ENCODE measurements at places on chromosomes 6 and 20.

- no peak for DNase-seq
These were observed 404.5 kb downstream of the PHF3 start for GRCh38 chr6:64040113-64040512.

GRCh38 chr6:143362192-143362558 is 88.3 kb downstream of the ADAT2 start:
- DNase-seq: no peak

DNA sequence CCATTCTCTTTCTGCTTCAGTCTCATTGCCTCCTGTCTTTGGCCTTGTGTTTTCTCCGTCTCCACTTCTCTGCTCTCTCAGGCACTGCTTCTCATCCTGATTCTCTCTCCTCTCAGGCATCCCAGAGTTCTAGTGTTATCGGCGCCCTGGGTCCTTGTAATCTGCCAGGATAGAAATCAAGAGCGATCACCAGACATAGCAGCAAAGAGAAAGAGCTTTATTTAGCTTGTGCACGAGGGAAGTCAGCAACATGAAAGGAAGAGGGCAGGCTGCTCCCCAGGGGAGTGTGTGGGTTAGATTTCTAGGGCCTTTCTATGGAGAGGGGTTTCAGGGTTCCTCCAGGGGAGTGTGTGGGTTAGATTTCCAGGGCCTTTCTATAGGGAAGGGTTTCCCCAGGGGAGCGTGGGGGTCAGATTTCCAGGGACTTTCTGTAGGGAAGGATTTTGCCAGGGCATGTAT is 32.5 kb downstream of the SUN5 start:
- DNase-seq: peak; percentile 85

DNA sequence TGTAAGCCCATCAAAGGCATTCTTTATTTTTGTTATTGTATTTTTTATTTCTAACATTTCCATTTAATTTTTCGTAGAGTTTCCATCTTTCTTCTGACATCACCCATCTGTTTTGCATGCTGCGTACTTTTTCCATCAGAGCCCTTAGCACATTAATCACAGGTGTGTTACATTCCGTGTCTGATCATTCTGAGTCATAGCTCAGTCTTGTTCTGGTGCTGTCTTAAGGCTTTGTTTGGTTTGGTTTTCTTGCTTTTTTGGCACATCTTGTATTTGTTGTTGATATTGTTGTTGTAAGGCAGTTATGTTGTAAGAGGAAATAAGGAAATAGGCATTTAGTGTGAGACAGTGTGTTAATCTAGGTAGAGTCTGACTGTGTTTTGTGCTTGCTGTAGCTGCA is 214.6 kb upstream of the CDH4 start:
- no peak for DNase-seq

DNA sequence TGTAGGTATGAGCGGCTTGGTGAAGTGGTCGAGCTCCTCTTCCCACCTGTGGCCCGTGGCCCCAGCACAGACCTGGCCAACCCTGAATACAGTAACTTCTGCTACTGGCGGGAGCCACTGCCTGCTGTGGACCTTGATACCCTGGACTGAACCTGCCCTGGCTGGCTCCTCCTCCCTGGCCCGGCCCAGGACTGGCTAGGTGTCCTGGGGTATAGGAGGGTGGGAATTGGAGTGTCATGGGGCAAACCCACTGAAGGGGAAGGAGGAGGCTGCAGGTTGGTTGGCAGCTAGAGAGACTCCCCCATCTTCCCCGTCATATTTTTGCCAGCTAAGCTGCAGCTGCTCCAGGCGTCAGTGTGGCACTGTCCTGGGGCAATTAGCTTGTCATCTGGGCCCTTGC is 7.9 kb downstream of the EMILIN3 start:
- DNase-seq: no peak

- DNase-seq: no peak
These were observed 194.2 kb upstream of the ZNF184 start for GRCh38 chr6:27667016-27667656.

DNA sequence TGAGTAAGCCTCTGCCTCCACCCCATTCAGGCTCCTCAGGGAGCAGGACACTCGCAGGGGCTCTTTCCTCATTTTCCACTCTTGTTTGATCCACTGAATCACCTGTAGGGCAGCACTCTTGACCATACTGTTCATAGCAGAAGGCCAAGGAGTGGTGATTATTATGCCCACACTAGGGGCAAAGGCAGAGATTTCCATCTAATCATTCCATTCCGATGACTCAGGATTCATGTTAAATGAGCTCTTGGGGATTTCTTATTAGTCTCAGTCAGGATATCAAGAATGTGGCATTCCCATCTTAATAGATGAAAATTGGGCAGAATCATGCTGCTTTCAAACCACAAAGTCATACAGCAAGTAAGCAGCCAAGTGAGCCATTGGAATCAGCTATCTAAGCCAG is 101.9 kb upstream of the MOCS1 start:
- no peak for DNase-seq

GRCh38 chr6:4664117-4664626 is 112.0 kb upstream of the CDYL start:
- no peak for DNase-seq

- no peak for DNase-seq
These were observed 580.3 kb downstream of the TENT5A start for GRCh38 chr6:81172056-81172740.

- DNase-seq: no peak
These were observed 44.6 kb downstream of the PEX7 start for GRCh38 chr6:136866872-136867416.

DNA sequence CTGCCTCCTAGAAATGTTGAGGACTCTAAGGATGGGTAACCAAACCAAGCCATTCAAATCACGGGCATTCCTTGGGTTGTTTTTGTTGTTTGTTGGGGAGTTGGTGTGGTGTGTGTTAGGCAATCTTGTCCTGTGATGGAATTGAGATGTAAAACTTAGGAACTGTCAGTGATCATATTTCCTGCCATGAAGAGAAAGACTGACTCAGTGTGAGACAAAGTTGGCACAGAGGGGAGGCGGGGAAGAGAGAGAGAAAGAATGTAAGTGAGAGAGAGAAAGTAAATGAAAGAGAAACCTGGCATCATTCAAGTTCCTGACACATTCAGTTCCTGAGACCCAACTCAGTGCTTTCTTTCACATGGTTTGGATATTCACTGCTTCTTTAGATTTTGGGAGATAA is 21.6 kb upstream of the FBXO30 start:
- no peak for DNase-seq

DNA sequence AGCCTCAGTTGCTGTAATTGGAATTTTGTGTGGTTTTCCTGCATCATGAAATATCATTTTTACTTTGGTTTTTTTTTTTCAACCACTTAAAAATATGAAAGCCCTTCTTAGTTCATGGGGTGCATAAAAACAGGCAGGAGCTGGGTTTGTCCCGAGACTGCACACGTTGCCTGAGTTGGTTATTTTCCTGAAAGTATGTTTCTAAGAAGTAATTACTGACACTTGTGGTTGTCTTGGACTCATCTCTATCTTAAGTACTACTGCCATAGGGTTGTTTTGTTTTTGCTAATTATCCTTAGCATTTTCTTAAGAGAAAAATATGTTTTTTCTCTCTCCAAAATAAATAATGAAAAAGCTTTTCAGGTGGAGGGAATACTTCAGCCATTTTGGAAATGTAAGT is 40.1 kb downstream of the FAM120B start:
- no peak for DNase-seq

- DNase-seq: no peak
These were observed 51.7 kb downstream of the HDGFL1 start for GRCh38 chr6:22621028-22621427.

- DNase-seq: peak; percentile 19
These were observed 16.8 kb downstream of the TREM1 start for GRCh38 chr6:41269716-41270115.

DNA sequence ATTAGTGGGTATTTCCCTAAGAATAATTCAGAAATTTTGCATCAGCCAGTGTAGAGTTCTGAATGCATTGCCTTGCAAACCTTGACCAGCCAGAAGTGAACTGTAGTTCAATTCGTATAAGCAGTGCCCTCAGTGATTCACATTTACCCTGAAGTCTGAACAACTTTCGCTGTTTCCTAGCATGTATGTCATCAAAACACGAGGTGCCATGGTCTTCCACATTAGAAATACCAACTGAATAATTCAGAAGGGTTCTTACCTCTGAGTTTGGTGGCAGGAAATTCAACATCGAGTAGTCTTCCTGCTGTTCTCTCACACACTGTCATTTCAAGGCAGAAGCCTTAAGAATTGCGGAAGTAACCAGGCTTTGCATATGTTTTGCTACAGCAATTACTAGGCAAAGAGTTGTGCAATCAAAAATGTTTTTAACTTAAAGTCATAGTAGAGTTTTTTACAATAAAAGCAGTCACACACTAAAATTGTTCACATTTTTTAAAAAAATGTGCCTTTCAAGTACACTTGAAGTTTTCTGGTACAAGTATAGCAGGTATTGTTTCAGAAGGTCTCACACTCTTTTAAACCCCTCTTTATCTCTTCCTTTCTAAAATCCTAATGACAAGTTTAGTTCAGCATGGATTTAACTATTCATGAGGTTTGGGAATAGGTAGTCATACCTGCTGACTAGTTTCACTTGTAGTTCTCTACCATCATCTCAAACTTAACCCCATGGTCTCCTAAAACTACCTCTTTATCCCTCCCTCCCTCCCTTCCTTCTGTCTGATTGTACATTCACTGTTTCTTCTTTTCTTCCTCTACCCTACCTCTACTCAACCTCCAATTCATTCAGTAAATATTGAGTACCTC is 118.3 kb downstream of the STXBP5 start:
- no peak for DNase-seq

DNA sequence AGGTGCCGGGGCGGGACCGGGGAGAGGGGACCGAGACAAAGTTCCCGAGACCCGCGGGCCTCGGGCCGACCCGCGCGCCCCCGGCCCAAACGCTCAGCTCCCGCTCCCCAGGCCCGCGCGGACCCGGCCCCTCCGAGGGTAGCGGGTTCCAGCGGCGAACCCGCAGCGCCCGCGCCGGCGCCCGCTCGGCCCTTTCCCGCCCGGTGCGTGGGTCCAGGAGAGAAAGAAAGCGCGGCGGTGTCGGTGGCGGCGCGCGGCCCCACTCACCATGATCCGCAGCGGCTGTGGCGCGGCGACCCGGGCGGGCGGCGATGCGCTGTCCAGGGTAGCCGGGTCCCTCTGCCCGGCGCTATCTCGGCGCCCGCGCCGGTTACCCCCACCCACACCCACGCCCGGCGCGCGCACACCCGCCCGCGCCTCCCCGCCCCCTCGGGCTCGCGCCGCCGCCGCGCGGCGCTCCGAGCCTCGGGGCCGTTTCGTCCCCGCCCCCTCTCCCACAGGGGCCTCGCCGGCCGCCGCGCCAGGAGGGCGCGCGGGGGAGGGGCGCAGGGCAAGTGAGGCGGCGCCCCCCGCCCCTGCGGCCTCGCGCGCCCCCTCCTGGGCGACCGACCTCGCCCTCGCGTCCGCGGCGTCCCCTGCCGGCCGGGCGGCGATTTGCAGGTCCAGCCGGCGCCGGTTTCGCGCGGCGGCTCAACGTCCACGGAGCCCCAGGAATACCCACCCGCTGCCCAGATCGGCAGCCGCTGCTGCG is at the start of gene ELOVL2:
Gene ELOVL2, minus strand, starts transcription at position 345 of the 751 bp plus-strand sequence. Its CDS starts 75 bp downstream, at position 270.
- DNase-seq: no peak

- DNase-seq: no peak
These were observed 842.1 kb upstream of the MANEA start for GRCh38 chr6:94735270-94735669.

DNA sequence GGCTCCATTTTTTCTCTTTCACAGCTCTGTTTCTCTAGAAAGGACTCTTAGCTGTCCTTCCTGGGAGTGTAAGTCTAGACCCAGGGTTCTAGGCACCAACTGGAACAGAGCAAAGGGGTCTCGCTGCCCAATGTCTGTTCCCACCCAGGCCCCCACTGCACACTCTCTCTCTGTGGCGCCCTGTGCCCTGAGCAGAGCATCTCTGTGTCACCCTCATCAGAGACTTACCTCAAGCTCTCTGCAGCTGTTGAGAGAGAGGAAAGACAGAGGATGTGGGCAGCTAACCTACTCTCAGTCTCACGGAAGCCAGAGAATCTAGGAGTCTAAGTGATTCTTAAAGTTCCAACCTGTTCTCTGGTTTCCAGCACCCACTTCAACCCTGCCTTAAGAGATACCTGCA is 9.5 kb downstream of the NCR2 start:
- DNase-seq: no peak

DNA sequence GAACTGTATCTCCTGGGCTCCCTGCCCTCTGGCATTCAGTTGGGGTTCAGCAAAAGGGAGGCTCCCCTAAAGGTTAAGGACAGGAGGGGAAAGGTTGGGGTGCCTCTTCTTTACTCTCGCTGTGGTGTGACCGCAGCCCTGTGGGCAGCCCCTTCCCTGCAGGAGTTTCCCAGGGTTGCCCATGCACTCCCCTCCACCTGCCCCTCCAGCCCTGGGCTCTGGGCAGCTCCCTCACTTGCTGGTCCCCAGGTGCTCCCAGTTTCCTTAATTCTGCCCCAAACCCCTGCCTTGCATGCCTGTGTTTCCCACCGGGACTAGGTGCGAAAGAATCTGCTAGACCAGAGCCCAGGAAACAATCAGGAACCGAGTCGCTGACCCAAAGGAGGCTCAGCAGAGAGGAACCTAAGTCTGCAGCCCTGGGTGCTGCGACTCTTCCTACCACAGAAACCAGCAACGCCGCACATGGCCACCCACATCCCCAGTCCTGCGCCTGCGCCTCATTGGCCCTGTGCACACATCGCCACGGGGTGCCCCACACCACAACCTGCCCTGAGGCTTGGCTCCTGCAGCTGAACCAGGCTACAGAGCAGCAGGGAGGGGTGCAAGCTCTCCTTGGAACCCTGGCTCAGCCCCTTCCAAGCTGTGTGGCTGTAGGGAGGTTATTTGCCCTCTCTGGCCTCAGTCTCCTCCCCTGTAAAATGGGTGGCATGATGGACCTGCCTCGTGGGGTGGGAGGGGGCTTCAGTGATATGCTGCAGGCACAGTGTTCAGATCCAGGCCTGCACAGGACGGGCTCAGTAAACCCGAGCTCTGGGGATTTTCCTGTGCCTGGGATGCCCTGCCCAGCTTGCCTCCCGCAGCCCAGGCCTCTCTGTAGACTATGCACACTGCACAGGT is 487.6 kb downstream of the PREX1 start:
- no peak for DNase-seq

DNA sequence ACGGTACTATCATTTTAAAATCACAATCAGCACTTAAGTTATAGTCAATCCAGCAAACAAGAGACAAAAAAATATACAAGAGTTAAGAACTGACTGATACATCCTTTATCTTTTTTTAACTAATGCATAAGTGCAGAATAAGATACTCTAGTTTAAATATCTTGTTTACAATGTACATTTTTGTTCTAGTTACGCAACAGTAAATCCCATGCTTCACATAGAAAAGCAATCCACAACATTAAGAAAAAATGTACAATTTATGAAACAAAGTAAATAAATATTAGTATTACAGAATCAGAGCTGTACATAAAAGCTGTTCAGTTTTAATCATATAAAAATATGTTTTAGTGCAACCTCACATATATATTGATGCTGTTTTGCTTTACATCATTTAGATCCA is 192.6 kb downstream of the HIVEP2 start:
- DNase-seq: no peak

DNA sequence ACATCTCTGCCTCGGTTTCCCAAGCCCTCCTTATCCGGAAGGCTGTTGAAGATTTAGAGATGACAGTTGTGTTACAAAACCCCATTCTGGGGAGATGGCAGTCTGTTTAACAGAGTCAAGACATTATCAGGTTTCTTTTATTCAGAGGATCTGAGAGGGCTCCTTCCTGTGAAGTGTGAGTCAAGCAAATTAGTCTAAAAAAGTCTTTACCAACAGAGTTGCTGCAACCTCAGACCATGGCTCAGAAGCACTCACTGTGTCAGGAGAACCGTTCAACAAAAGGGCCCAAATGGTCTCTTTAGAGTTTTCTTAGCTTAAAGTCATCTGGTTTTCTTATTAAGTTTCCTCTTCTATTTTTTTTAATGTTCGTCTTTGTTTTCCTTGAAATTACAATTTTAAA is 717.8 kb downstream of the EPM2A start:
- no peak for DNase-seq

GRCh38 chr6:44646355-44646754 is 258.8 kb downstream of the CDC5L start:
- no peak for DNase-seq

All from activated CD8-positive, alpha-beta memory T cell treated with anti-CD3 and anti-CD28 coated beads for 24 hours (primary cell).